ENCODE measurements at places on chromosomes 12 and 14.

- DNase-seq, result no peak
Measured at GRCh38 chr12:15856097-15856982, 25.8 kb upstream of the STRAP start.

- no peak for DNase-seq
Measured at GRCh38 chr12:80205960-80206359, 106.6 kb downstream of the OTOGL start.

- DNase-seq, result no peak
Measured at GRCh38 chr12:5881666-5882065, 63.4 kb downstream of the ANO2 start.

GRCh38 chr12:45220363-45220931, 4.6 kb downstream of the ANO6 start:
- DNase-seq, result no peak

All from SIG-M5 (cell line).